Head of caudate nucleus (tissue), 42 donors: ENCODE measurements at places on chromosomes 12 and 14.

DNA sequence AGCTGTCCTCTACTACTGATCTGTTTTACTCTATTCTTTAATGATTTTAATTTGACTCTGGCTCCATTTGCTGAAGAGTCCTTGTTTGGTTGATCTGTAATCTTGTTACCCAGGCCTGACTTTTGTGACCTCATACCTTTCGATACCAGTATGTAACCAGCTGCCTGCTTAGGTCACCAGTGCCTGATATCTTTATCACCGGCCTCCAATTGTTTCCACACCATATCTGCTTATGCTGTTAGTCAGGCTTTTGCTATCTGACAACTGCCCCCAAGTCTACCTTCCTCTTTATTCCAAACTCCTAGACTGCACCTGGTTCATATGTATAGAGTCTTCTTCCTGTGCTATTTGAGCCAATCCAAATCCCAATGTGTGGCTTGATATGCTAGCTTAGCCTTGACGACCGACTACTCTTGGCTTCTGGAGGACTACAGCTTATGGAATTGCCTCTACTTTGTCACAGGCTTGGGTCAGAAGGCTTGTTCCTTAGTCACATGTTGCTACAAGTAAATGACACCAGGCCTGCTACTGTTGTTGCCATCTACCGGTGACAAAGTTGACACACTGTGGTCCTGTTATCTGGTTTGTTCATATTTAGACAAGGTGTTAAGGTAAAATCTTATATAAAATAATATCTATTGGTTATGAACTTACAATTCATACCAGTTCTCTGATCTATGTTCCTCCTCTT is 193.9 kb downstream of the TRHDE start:
- DNase-seq, result no peak

GRCh38 chr14:49934646-49935045 is 41.8 kb downstream of the ARF6 start:
- no peak for DNase-seq

- DNase-seq, result no peak
Measured at GRCh38 chr12:63853978-63854377, 9.5 kb downstream of the SRGAP1 start.

- DNase-seq, result no peak
Measured at GRCh38 chr12:101439236-101439635, 31.7 kb upstream of the ARL1 start.

GRCh38 chr14:106211334-106211900 is 685.0 kb downstream of the TMEM121 start:
- no peak for DNase-seq

- no peak for DNase-seq
Measured at GRCh38 chr12:14577344-14577743, 9.7 kb upstream of the PLBD1 start.
